Stimulated activated CD4-positive, alpha-beta T cell treated with anti-CD3 and anti-CD28 coated beads, Interleukin-15, amount 100 ng/mL, for 48 hours (primary cell): ENCODE measurements at places on chromosomes 2 and 18.

DNA sequence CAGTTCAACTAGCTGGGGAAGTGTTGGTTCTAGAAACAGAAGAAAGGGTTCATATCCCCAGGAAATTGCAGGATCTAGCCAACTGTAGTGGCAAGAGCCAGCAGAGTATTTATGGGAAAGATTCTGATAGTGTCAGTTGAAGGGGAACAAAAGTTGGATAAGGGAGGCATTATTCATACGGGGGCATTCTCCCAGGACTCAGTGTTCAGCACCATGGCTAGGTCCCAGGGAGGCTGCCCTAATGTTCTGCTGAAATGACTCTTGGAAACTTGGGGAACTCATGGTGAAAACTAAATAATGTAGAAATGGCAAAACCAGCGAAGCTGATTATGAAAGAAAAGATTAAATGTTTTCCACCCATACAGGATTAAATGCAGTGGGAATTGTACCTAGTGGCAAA, 543.7 kb downstream of the TRIB2 start:
- no peak for DNase-seq

GRCh38 chr2:203915256-203915655, 21.3 kb upstream of the ICOS start:
- no peak for DNase-seq

GRCh38 chr2:132588576-132588975, 81.4 kb downstream of the LYPD1 start:
- DNase-seq = no peak

DNA sequence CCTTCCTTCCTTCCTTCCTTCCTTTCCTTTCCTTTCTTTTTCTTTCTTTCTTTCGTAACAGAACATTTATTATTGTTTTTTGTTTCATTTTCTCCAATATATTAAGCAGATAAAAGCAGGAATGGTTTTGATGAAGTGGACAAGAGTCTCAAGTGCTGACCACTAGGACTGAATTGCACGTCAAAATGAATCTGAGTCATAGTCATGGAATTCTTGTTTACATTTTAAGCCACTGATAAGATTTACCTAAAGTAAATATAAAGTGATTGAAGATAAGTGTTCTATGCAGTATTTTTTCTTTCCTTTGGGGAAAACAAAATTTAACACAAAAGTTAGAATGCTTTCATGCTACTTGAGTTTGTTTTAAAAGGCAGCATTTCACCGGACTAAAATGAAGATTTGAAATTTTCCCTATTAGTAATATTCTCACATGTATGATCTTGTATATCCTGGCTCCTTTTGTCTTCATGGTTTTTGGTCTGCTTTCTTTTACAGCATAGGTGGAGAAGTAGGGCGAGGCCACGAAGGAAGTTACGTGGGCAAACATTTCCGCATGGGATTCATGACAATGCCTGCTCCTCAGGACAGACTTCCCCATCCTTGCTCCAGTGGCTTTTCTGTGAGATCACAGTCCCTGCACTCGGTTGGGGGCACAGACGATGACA, 113.5 kb downstream of the NYAP2 start:
- DNase-seq = no peak

DNA sequence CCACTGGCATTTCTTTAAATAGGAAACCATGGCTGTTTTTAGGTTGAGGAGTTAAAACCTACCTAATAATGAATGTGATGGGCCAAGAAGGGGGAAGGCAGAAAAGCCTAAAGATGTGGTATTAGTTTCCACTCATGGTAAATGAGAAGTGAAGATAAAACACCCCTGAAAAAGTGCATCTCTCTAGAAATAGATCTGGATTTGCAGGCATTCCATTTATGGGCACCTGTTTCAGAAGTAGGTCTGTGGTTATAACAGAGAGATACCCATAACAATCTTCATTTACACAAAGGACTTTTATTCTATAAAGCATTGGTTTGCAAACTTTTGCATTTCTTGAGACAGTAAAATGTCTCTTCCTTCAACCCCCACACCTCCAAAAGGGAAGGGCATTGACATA, 62.1 kb downstream of the PRKCE start:
- DNase-seq = no peak

DNA sequence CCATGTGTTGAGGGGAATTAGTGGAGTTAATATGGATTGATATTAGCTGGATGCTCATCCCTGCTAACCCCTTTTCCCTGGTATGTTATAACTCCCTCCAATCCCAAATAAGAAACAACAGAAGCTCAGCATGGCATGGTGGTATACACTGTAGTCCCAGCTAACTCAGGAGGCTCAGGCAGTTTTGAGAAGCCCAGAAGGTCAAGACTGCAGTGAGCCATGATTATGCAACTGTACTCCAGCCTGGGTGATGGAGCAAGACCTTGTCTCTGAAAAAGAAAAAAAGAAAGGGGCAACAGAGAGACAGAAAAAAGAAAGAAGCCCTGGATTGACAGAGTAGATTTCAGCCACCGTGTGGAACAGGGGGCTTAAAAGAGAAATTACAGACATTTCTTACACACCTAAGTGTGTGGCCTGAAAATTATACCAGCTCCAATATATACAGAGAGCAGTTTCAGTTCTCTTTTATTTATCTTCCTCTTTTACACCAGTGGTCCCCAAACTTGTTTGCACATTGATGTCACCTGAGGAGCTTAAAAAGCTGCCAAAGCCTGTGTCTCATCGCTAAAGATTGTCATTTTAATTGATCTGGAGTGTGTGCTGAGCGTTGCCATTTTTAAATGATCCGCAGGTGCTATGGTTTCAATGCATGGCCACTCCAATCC, 203.6 kb downstream of the UBE2E3 start:
- DNase-seq = no peak

DNA sequence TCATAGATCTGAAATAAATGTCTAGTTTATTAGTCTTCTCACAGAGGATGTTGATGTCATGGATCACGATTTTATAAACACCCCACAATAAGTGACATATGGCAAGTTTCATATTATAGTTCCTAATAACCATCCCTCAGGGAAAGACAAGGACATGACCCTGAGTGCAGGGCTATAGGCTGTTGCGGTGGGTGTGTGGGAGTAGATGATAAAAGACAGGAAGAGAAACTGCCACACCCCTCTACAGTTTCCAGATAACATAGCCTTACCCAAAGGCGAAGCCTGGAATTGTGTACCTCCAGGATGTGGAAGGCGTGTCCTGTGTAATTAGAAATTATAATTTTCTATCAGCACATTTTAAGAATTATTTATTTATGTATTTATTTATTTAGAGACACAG, 2.4 kb upstream of the NEDD4L start:
- DNase-seq = no peak

DNA sequence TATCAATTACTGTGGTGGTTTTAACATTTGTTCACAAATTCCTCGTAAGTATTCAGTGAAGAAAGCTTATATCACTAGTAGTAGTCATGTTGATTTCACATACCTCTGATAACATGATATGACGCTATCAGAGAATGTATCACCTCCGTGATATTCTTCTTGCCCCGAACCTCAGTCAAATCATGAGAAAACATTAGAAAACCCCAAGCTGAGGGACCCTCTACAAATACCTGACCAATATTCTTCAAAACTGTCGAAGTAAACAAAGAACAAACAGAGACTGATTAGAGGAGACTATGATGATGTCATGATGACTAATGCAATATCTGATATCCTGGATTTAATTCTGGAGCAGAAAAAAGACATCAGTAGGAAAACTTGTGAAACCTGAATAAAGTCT, 85.6 kb upstream of the SPOPL start:
- no peak for DNase-seq

DNA sequence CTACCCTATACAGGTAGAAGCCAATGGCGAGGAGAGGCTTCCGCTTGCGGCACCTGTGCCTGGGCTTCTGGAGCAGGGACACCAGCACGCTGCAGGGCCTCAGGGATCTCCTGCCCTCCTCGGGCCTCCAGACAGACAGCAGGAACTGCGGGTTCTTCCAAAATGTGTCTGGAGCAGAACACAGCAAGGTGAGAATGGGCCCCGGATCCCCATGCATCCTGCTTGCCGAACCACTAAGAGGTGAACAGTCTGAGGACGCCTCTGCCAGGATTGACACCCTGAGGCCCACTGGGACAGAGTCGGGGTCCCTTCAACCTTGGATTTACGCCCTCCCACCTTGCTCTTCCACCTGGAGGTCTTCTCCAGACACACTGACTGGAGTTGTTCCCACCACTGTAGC, 25.4 kb downstream of the CAPN14 start:
- no peak for DNase-seq

GRCh38 chr18:43507842-43508481, 230.7 kb upstream of the SYT4 start:
- no peak for DNase-seq

GRCh38 chr2:40740419-40740818, 288.5 kb upstream of the SLC8A1 start:
- no peak for DNase-seq

GRCh38 chr2:207869784-207870778, 100.4 kb upstream of the FZD5 start:
- no peak for DNase-seq

GRCh38 chr2:162261032-162261945, 18.0 kb upstream of the FAP start:
- no peak for DNase-seq

DNA sequence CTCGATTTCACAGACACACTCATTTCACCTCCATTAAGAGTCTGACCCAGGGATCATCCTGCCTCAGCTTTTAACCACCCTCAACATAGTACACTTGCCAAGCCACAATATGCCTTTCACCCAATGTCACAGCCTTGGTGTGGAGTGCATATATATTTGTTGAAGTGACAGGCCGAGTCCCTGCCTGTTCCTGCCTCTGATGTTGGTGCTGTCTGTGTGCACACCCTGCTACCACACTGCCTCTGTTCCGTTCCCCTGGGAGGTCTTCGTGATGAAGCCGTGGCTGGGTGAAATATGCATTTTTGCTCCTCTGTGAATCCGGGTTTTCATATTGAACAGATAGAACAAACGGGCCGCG, 90.3 kb downstream of the RNF144A start:
- no peak for DNase-seq

DNA sequence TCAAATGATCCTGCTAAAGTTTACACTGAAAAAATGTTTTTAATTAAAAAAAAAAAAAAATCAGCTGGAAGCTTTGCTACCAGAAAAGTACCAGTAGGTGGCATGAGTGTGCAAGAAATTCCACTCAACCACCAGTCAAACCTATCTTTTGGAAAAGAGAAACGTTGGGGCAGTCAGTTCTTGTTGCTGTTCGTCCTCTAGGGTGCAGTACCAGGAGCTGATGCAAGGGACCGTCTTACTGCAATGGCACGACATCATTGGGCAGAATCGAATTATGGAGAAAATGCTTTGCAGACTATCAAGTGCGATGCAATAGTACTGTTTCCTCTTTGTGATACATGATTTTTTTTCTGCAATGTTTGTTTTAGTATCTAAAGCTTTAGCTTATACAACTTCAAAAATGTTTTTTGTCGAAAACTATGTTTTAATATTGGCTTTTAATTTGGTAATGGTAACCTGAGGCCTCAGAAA, 18.3 kb downstream of the YPEL5 start:
- peak; percentile 55 for DNase-seq

DNA sequence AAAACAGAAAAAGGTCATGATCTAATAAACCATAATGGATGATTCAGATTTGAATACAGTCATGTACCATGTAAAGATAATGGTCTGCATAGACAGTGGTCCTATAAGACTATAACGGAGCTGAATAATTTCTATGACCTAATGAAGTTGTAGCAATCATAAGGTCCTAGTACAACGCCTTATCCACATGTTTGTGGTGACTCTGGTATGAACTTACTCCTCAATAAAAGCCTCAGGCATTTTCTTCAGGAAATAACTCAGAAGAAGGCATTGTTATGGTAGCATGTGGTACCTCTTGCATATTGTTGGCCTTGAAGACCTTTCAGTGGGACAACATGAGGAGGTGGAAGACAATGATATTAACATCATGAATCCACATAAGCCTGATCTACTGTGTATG, 883.3 kb downstream of the CNTNAP5 start:
- DNase-seq = no peak

GRCh38 chr2:190357600-190357999, 14.2 kb downstream of the INPP1 start:
- DNase-seq = no peak

DNA sequence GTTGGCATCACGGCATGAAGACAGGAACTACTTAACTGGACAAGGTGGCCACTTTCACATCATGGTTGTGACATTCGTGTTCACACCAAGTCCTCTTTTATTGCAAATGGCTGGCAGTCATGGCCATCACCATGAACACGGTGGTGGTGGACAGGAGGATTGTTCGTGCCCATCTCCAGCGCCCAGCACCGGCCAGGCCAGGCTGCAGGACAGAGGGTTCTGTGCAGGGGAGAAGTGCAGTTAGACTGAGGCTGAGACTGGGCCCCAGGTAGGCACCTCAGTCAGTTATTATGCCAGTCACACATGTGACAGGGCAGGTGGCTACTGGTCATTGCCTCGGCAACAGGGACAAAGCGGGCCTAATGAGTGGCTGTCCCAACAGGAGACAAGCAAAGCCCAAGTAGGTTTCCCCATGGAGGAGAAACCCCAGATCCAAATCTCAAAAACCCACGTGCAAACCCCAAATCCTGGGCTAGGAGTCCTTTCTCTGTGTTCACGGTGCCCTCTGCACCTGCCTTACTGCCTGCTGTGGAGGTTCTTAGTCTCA, 468.1 kb upstream of the MYT1L start:
- no peak for DNase-seq

DNA sequence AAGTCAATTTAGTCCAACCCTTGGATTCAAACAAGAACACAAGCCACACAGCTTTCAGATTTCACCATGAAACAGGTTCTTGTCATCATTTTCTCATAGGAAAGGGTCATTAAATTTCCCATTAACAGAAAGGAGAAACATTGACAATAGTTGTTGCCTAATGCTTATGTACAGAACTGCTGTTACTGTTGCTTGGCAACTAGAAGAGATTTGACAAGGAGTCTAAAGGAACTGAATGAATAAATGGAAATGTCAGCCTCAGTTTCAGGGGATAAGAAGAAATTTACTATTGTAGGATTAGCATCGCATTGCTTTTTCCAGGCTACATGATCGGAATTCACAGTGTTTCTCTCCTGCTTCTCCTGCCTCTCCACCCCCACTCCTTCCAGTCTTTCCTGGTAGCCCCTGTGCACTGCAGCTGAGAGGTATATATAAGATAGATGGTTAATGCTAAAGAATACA, 90.3 kb downstream of the SPATS2L start:
- DNase-seq = no peak

GRCh38 chr2:151476287-151476686, 66.6 kb downstream of the RIF1 start:
- no peak for DNase-seq

GRCh38 chr2:46666044-46666679, 186.8 kb downstream of the TMEM247 start:
- DNase-seq = no peak

GRCh38 chr2:230161184-230161583, 58.6 kb downstream of the SP110 start:
- DNase-seq = no peak

- DNase-seq = no peak
Measured at GRCh38 chr2:23248667-23249066, 136.3 kb upstream of the KLHL29 start.

- no peak for DNase-seq
Measured at GRCh38 chr2:172664766-172665165, 70.9 kb upstream of the RAPGEF4 start.
